PC-3 (cell line): ENCODE measurements at places on chromosomes 3 and 15. TPM values are rescaled to one million over a fixed set of nuclear protein-coding genes. Genes with fewer than 3 reads are reported as not detected.

DNA sequence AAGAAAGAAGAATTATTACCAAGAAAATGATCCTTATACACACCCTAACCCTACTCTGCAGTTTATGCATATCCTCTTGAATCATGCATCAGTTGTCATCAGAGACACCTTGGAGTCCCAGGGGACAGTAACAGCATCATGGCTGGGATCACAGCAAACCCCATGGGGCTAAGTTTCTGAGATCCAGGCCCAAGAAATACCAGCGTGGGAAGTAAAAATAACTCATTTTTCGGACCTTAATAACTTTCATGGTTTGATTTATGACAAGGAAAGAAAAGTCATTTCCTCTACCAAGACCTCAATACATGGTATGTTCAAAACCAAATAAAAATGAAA lies 38.8 kb upstream of the B3GNT5 start:
- DNase-seq: no peak

CMTM7 gene
- total RNA-seq: 37.1 and 71.0 TPM in 2 replicates

DNA sequence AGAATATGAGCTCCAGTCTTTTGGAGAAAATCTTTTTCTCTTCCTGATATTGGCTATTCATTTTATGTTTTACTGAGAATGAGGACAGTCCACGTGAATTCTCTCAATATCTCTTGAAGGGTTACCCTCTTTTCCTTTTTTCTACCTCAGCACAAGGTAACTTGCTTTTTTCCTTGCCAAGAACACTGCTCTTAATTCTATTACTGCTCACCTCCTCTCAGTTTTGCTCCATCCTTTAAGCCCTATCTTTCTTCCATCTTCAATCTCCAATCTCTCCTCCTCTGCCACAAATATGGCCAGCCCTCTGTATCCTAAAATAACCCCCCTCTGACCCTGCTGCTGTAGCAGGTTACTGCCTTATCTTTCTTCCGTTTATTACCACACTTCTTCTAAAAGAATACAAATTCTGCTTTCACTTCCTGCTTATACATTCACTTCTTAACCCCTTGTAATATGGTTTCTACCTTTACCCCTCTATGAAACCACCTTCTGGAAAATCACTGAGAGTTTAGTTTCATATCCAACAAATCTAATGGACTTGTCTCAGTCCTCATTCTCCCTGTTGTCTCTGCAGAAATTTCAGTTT lies 89.0 kb downstream of the NFKBIZ start:
- no peak for DNase-seq

GRAMD1C gene
- 2.8 and 4.5 TPM in 2 replicates for total RNA-seq

SST gene
- total RNA-seq: not detected in 2 replicates

- DNase-seq: peak; percentile 94
These were observed 38.1 kb upstream of the LEKR1 start for GRCh38 chr3:156787926-156788663.

SLC12A6 gene
- 22.9 TPM in 2 replicates for total RNA-seq

RGMA gene
- total RNA-seq: 1.3 and 2.5 TPM in 2 replicates

DNA sequence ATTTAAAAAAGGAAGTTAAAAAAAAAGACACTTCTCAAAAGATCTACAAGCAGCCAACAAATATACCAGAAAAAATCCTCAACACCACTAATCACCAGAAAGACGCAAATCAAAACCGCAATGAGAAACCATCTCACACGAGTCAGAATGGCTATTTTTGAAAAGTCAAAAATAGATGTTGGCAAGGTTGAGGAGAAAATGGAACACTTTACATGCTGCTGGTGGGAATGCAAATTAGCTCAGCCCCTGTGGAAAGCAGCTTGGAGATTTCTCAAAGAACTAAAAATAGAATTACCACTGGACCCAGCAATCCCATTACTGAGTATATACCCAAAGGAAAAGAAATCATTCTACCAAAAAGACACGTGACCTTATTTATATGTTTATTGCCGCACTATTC lies 574.7 kb upstream of the ADAMTS9 start:
- DNase-seq: no peak

DNA sequence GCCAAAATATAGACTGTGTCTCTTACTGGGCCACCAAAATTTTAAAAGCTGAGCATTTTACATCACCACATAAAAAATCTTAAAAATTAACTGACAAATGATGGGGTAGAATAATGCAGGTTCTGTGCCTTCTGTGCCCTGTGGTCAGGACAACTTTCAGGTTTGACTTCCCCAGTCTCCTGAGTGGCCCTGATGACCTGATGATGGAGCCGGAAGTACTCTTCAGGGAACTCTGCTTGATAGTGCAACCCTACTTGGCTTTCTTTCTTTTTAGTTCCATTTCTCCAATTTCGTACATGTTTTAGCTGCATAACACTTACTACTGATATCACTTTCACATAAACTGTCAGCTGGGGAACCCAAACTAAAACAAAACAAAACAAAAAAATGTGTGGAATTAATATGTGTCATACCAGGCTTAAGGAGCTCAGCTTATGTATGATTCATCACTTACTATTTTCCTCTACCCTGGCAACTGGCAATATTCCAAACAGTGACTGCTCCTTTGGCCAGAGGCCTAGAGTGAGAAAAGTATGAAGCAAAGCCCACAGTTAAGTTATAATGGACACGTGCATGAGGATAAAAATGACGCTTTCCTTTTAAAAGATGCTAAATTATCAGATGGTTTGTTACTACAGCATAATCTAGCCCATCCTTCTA lies 194.3 kb downstream of the BCHE start:
- DNase-seq: peak; percentile 98

DNA sequence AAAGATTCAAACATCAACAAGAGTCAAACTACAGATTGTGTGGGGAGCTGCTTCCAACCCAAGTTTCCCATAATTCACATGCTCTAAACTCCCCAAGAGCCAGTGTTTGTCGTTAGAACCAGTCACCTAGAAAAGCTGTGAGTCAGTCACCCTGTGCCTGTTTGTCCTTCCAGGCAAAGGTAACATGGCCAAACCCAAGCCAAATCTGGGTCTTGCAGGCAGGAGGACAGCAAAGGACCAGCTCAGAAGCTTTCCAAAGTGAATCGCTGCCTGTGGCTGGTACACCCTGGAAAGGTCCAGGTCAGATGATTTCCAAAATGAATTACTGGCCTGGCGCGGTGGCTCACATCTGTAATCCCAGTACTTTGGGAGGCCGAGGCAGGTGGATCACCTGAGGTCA lies 251.5 kb downstream of the FAM43A start:
- DNase-seq: no peak

DNA sequence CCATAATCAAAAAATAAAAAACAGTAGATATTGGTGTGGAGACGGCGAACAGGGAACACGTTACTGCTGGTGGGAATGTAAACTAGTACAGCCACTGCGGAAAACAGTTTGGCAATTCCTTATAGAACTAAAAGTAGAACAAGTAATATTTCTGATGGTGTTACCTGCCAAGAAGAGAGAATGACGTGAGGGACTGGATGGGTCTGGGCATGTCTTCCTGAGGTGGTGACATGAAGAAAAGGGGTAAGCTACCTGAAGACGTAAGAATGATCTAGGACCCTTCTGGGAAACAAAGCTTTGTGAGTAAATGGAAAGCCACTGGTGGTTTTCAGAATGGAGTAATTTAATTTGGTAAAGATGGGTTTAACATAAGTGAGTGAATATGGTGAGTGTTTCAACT lies 19.4 kb upstream of the PLOD2 start:
- DNase-seq: no peak

DNA sequence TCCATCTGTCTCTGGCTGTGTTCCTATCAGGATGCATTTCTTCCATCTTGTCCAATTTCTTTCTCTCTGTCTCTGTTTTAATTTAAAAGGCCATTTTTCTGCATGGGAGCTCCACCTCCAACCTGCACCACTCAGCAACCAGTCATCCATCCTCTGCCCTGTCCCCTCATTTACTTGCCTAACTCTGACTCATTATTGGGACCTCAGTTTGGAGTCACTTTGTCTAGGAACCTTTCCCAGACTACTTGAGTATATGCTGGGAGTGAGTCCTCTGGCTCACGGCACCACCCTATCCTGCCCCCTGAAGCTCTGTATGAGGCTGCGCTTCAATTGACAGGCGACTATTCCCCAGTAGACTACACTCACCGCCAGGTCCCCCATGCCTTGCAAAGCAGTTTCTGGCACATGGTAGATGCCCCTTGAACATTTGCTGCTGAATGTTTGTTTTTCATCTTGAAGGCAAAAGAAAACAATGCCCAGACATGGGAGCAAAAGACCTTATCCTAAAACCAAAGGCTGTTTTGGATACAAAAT lies 513.3 kb upstream of the CFAP20DC start:
- peak; percentile 73 for DNase-seq

TIMP4 gene
- 7.3 and 7.6 TPM in 2 replicates for total RNA-seq

DNA sequence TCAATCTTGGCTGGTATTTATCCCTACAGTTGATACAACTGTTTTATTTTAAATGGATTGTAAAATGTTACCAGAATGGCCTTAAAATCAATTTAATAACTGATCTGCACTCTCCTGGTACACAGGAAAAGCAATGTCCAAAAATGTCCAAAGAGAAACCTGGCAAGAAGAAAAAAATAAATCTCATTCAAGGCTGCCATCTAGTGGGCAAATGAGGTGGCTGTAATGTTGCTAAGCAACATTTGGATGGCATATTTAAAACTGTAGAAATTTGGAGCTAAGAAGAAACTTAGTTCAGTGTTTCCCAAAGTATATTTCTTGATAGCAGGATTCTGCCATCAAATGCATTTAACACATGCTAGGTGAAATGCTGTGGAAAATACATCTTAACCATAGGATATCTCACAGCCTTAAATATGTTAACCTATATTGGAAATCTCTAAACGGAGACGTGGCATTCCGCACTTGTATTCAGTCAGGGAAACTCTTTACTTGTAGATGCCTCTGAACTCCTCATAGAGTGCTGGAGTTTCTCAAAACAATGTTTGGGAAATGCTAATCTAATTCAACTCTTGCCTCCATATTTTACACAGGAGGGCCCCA lies 216.8 kb downstream of the ERC2 start:
- peak; percentile 76 for DNase-seq
